Epithelial cell of prostate (primary cell): ENCODE measurements at places on chromosomes 6 and 20.

DNA sequence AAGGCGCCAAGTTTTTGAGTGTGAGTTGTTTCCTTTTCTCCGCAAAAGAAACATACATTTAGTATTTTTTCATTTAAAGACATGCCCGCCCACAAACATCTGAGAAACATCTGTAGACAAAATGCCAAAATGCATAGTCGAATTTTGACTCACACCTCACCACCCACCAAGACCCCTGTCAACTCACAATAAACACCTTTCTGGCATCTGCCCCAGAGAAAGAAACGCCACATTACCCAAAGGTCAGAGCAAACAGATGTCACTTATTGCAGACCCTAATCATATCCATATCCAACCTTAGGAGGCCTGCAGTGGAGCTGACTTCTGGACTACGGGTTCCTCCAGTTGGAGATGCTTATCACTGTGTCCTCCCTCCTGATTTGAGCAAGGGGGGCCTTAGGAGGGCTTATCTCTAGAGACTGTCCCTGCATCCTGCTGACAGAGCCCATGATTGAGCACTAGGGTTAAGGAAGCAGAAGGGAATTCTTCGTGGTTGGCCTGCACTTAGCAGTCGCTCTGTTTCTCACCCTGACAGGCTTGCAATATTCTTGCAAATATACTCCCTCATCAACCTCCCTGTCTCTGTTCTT lies 90.5 kb upstream of the TBX18 start:
- DNase-seq = no peak

- DNase-seq = no peak
These were observed at the start of gene MYCT1 for GRCh38 chr6:152697634-152698033. MYCT1 (plus strand) TSS chr6:152697897; CDS start chr6:152697903, 6 bp downstream.

GRCh38 chr6:85468326-85468725 lies 18.4 kb downstream of the NT5E start:
- no peak for DNase-seq

DNA sequence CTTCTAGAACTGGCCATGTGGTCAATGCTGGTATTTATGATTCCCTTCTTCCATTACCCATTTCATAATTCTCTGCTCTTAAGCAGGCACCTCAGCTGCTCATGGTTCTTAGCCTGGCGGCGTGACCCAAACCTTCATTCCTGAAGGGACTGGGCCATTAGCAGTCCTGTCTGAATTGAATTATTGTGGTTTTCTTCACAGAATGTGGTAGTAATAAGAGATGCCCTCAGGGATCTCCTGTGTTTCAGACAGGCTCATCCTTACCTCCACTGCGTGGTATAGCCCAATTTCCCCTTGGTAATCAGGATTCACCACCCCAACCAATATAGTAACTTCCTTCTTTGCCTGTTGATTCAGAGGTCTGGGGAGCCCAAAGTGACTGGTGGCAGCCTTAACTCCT lies 37.6 kb downstream of the PKIB start:
- no peak for DNase-seq

GRCh38 chr6:125746731-125747588 lies 2.5 kb upstream of the HEY2 start:
- DNase-seq = no peak

DNA sequence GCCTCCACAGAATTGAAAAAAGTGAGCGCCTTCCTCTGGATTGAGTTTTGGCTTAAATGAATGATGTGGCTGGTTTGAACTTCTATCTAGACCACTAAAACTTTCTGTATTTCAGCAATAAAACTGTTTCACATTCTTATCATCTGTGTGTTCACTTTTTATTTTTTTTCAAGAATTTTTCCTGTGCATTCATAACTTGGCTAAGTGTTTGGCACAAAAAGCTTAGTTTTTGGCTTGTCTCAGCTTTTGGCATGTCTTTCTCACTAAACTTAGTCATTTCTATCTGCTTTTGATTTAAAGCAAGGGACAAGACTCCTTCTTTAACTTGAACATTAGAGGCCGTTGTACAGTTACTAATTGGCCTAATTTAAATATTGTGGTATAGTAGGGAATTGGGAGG lies 1015.1 kb downstream of the EPHA7 start:
- DNase-seq = no peak

- no peak for DNase-seq
These were observed 193.7 kb downstream of the CDH4 start for GRCh38 chr20:61445741-61446140.

DNA sequence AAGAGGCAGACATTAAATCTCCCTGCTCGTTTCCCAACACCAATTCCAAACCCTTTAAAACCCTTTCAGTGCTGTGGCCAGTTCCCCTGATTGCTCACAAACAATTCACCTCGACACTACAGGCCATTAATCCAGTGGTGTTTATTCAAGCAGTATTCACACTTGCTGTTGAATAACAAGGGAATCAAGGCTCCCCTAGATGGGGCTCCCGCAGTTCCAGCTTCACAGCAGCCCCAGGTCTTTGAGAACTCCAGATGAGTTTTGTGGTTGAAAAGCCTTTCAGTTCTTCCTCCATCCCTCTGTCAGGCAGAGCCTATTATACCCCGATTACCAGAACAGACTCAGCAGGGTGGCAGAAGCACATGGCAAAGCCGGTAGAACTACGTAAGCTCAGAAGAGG lies 36.2 kb downstream of the JAG1 start:
- DNase-seq = no peak

- DNase-seq = no peak
These were observed 109.3 kb downstream of the GPX5 start for GRCh38 chr6:28634761-28635546.

DNA sequence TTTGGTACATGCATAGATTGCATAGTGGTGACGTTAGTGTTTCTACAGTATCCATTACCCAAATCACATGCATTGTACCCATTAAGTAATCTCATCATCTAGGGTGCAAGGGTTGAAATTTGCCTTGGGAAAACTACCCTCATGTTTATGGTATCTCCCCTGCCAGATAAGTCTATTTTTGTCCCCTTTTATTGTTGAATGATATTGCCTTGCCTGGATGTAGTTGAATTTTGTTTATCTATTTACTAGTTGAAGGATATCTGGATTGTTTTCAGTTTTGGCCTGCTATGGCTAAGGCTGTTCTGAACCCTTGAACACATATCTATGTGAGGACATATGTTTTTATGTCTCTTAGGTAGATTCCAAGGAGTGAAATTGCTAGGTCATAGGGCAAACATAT lies 13.4 kb downstream of the HLA-DRB1 start:
- DNase-seq = no peak

DNA sequence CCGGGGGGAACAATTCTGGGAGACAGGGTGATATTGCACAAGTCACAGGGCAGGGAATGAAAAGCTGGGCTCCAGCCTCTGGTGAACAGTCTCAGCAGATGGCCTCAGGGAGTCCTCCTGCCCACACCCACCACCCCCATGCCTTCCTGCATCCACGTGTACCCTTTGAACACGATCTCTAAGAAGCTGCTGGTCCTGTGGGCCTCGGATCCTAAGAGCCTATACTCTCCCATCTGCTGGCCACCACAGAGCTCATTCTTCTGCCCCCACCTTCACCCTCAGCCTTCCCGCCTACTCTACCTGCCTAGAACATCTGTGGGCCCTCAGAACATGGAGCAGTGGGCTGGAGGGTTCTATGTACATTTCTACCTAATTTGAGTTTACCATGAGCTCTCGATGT lies 60.3 kb downstream of the TRERF1 start:
- DNase-seq = no peak
